ENCODE measurements at places on chromosomes 6 and 20.

DNA sequence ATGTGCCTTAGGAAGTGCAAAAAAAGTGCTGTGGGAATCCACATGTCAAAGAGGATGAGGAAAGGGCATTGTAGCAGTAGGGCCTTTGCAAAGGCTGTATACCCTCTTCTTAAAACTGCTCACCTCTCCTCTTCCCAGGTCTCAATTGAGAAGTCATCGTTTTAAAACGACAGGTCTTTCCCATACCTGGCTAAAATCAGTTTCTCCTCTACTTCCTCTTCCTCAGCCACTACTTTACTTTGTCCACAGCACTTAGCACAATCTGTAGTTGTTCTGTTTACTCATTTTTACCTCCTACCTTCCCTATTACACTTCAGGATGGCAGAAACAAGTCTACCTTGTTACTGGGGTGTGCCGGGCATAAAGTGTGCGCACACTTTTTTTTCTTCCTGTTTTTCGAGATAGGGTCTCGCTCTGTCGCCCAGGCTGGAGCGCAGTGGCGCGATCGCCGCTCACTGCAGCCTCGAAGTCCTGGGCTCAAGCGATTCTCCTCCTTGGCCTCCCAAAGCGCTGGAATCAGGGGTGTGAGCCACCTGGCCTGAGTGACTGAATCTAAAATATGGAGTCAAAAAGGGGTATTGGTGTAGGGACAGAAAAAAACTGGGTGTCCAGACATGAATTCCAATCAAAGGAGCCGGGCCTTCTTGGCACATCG, 9.8 kb upstream of the ELOVL5 start:
- peak; percentile 12 for DNase-seq

- DNase-seq: no peak
Observed at GRCh38 chr6:54655162-54655561, 191.4 kb upstream of the FAM83B start.

DNA sequence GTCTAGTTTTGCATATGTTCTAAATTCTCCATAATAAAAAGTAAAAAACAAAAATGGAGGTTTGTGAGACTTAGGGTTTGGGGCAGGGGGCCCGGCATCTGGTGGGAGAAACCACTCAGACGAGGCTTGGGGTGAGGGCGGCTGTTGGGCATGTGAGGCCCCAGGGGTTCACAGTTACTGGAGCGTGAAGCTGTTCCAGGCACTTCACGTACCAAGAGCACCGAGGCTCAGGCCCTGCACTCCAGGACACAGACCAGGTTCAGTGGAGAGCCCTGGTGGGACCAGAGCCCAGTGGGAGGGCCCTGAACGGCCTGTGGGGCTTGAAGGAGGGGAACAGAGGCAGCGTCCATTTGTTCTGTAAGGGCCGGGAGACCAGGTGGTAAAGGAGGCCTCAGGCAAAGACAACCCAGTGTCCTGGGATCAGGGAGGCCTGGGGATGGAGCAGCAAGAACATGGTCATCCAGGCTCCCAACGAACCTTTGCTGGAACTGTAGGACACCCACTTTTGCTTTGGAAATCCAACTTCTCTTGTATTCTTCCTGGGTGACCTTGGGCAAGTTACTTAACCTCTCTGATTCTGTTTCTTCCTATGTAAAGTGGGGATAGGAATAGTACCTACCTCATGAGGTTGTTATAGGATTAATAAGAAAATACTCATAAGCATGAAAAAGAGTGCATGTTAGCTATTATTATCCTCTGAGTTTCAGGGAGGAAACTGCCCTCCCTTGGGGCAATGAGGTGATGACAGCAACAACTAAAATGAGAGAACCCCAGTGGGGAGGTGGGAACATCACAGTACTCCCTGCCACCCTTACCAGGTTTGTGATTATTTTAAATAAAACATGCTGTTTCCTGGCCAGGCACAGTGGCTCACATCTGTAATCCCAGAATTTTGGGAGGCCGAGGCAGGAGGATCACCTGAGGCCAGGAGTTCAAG, 1.1 kb upstream of the FGD2 start:
- no peak for DNase-seq

DNA sequence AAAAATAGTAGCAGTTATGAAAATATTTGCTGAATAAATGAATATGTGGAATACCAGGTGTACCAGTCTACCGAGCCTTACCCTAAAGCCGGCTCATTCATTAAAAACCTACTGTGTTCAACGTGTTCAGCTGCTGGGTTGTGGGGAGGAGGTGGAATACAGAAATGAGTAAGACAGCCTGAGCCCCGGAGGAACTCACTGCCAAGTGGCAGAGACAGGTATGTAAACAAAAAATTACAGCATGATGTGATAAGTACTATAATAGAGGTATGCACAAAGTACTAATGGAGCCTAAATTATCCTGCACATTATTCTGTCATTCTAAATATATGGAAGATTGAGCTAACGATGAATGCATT, 6.8 kb upstream of the ADTRP start:
- no peak for DNase-seq

DNA sequence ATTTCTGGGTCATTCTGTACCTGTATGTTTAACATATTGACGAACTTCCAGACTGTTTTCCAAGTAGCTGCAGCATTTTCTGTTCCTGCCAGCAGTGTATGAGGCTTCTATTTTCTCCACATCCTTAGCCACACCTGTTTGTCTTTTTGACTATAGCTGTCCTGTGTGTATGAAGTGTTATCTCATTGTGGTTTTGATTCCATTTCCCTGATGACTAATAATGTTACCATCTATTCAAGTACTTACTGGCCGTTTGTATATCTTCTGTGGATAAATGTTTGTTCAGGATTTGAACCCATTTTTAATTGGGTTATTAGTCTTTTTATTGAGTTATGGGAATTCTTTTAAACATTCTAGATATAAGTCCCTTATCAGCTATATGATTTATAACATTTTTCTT, 95.2 kb downstream of the JAG1 start:
- DNase-seq: no peak

DNA sequence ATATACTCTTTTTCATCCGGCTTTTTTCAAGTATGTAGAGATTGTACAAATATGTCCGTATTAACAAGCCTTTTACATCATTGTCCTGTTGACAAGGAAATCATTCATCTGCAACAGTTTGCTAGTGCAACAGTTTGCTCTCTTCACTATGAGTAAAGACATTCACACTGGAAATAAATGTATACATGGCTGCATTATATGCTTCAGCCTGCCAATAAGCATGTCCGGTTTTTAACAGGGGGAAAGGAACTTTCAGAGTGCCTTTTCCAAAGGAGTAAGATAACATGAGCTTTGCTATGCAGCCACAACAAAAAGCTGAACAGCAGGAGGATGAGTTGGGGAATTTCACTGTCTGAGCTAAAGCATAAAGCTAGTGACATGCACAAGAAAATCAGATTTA, 99.4 kb upstream of the ADTRP start:
- no peak for DNase-seq

DNA sequence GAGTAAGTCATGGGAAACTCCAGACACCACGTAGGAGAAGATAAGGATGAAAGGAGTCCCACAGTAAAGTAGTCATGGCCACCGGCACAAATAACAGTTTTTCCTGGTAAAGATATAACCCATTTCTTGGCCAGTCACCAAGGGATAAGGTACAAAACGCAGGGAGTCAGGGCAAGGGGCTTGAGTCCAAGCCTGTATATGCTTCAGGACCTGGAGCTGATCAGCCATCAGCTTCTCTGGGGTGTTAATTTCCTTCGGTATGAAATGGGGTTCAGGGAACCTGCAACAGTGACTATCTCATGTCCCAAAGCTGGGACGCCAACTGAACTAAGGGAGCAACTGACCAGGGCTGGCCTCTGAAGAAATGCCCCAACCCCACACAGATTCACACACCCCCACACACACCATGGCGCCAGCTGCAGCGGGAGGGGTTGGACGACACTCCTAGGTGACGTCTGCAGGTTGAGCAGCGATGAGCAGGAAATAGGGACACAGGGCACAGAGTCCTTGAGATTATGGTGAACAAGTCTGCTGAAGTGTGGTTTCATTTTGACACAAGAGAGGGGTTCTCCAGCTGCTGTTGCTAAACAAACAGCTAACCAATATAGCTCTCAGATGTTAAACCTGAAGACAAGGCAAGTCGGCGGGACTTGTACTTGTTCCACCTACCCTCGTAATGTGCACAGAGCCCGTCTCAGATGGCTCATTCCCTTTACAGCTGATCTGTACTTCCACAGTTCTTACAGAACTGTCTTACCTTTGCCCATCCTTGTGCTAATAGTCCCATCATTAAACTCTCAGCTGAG, 7.4 kb upstream of the ADTRP start:
- peak; percentile 53 for DNase-seq

DNA sequence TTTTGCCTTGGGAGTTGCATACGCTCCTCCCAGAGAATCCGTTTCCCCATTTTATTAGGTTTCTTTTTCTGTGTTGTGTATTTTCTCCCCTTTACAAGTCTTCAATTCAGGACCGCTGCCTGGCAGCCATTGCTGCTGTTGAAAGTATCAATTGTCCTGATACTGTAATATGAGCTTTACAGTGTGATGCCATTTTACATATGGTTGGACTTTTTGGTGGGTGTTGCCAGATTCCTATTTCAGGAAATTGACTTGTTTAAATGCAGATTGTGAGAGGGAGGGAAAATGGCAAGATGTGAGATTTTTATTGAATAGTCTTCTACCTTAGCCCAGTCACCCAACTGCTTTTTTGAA, 1.2 kb downstream of the PANK2 start:
- peak; percentile 24 for DNase-seq

- no peak for DNase-seq
Observed at GRCh38 chr6:154438882-154439415, 71.5 kb downstream of the CNKSR3 start.

All from MV-4-11 (cell line).